ENCODE measurements at places on chromosomes 6 and 20.

DNA sequence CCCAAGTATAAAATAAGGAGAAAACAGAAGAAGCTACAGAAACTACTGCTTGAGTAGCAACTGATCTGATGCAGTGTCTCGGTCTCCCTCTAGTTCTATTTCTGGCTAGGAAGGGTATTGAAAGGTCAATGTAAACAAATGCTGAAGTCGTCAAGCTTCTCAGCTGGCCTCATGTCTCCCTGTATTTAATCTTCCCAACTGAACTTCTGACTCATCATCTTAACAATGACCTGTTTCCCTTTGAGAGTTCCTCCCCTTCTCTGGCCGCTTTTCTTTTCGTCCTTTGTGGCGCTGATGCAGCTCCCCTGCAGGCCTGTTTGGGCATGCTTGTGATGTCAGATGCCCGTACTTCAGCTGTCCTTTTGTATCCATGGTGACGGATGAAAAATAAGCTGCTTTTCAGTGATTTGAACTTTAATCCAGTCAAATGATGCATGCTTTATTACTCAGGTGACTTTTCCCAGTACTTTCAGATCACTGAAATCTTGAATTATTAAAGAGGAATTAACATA, 7.8 kb upstream of the LCA5 start:
- DNase-seq, result peak; percentile 44

DNA sequence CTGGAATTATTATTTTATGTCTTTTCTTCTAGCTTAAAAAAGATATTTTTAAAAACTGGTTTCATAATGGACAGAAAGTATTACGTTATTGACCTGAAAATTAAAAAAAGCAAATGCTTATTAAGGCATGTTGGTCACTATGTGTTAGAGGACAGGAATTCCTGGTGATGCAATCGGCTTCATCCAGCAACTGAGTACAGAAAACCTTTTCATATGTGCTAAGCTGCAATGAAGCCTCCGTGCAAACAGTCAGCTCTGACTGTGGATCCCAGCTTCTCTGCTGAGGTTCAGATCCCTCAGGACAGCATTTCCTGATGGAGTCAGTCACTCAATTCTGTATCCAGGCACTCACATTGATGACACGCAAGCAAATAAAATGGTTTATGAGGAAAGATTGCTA, 22.7 kb upstream of the BMP2 start:
- no peak for DNase-seq

GRCh38 chr20:4068708-4069107, 53.4 kb upstream of the RNF24 start:
- DNase-seq, result no peak

DNA sequence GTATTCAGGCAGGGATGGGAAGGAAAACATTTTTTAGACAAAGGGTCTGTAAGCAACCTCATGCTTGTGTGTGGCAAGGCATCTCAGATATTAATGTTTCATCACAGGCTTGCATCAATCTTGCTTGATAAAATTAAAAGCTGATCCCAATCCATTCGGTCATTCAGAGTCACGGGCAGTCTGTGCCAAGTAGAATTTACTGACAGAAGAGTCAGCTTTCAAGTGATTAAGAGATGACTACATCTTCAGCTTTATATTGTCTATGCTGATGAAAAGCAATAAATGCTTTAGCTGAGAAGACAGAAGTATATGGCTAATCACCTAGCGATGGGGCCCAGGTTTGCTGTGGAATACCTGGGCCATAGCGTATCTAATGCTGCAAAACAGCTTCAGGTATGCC, 3.5 kb downstream of the PLEKHG1 start:
- no peak for DNase-seq

DNA sequence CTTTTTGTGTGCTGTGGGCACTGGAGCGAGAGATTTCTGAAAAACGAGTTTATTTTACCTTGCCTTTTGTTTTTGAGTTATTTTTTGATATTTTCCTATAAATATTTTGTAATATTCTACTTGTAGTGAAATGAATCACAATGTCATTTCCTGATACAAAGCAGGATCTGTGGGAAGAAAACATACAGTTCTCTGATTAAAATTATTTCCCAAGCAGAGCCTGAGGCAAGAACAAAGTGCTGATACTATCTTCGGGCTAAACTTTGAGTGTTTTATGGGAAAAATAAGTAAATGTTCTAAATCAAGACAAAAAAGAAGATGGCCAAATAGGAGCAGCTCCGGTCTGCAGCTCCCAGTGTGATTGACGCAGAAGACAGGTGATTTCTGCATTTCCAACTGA, 33.7 kb upstream of the ELOVL5 start:
- no peak for DNase-seq

GRCh38 chr6:35596448-35597442, 84.0 kb upstream of the TULP1 start:
- DNase-seq, result no peak

- no peak for DNase-seq
Measured at GRCh38 chr6:155954149-155954548, 498.5 kb upstream of the NOX3 start.

- DNase-seq, result no peak
Measured at GRCh38 chr20:46253391-46253790, 54.9 kb downstream of the CDH22 start.

- DNase-seq, result no peak
Measured at GRCh38 chr6:166076625-166077024, 91.0 kb downstream of the TBXT start.

GRCh38 chr6:36875250-36875633, 639 bp upstream of the PPIL1 start:
- no peak for DNase-seq

DNA sequence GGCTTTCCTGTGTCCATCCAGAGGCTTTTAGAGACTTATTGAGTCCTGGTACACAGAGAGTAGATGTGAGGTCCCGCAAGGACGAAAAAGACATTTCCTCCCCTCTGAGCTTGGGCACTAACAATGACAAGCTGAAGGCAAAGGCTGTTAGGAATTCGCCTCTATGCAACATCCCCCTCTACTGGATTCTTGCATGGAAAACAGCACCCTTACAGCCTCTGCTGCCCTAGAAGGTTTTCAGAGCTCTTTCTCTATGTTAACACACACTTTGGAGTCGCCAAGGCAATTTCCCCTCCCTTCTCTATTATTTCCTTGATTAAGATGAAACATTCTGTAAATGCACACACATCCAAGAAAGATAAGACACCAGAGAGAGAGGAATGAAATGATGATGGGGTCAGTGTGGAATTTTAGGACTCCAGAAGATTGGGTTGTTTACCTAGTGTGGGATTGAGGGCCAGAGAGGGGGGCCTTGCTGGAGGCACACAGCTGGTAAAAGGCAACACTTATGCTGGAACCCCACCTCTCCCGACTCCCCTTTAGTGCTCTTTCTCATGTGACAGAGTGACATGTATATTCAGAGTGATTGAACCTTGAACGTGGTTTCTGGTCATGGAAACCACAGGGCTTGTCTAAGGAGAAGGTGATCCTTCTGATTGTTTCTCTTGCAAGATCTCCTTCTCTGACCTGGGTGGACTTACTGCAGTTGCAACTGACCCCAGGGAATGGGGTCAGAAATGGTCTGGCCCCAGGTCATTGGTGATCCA, 300.7 kb downstream of the CLIC5 start:
- DNase-seq, result no peak

DNA sequence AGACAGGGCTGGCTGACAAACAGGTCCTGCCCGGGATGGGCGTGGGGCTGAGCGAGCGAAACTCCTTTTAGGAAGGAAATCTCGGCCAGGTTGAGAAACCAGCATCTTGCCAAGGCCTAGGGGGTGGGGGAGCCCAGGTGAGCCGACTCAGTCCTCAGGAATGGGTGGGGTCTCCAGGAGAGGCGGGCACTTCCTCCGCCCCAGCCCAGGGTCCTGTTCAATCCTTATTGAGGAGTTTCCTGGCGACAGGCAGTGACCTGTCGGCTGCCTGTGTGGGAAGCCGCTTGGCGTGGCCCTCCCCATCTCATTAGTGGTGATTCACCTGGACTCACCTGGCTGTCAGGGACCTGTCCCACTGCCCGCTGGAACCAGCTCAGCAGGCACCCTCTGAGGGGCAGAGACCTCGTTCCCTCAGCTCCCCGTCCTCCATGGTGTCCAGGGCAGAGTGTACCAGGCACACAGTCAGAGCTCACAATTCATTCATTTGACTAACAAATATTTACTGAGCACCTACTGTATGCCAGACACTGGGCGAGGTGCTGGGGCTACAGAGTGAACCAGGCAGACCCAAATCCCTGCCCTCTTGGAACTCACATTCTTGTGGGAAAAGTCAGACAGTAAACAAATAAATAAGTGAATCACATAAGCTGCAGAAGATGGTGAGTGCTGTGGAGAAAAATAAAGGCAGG, 51.1 kb downstream of the FGD2 start:
- DNase-seq, result no peak

GRCh38 chr20:34843421-34843820, 18.0 kb upstream of the NCOA6 start:
- no peak for DNase-seq

DNA sequence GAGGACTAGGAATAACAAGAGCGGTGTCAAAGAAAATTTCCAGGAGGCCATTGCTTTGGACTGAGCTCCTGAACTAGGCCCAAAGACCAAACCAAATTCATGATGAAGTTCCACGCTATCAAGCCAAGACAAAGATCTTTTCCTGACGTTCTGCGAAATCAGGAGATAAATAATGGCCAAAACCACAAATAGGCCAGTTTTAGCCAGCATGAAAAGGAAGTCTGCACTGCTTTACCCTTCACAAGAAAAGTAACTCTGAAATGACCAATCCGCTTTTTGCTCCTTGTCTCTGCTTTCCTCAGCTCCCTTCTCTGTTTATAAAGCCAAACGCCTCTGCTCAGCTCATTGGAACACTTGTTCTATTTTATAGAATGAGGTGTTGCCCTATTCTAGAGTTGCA, 6.7 kb downstream of the NCOA5 start:
- no peak for DNase-seq

DNA sequence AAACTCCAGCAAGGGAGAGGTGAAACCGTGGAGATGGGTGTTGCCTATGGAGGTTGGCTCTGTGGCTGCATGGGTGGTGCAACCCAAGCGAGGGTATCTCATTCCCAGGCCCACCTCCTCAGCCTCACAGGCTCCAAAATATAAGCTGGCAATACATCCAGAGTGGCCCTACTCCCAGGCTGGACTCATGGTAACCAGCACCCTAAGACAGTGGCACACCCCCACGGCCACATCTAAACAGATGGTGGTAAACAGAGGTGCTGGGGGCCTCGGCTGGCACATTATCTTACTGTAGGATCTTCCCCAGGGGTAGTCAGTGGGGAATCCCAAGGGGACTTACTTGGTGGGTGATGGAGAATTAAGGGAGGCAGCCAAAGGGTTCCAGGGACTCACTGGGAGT, 33.7 kb upstream of the CCND3 start:
- DNase-seq, result no peak

DNA sequence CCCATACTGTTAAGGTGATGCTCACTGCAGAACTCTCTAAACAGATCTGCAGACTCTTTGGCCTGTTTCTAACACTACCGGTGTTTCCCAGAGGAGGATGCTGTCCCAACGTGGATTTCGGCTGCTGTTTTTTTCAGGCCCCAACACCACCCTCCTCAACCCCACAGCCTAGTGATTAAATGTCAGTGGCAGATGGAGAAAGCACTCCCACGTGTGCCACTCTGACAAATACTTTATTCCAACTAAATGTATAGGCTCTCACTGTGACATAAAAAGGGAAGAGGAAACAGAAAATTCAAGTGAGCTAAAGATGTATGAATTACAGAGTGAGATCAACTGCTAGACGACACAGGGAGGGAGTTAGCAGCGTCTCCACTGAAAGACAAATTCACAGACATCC, 3.6 kb downstream of the TBC1D20 start:
- no peak for DNase-seq

DNA sequence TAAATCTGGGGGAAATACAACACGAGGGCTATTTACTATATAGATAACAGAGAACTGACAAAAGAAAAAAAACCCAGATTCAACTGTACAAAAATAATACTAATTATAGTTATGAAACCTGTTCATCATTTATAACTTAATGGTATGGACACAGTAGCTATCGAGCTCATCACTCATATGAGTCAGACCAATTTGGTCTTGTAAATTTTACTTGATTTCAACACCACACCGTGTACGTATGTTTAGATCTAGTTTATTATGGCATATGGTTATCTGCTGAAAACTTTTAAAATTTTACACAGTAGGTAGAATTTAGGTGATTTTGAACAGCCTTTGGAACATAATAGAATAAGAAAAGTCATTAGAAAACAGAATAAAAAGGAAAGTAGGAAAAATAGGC, 5.5 kb downstream of the MYLK4 start:
- no peak for DNase-seq

GRCh38 chr6:105995391-105995865, 90.7 kb upstream of the PRDM1 start:
- DNase-seq, result no peak

GRCh38 chr6:161215876-161216615, 57.8 kb downstream of the AGPAT4 start:
- DNase-seq, result no peak

- DNase-seq, result peak; percentile 43
Measured at GRCh38 chr6:11092668-11093375, 812 bp upstream of the SMIM13 start.

- no peak for DNase-seq
Measured at GRCh38 chr6:134735461-134735860, 214.4 kb downstream of the ALDH8A1 start.

DNA sequence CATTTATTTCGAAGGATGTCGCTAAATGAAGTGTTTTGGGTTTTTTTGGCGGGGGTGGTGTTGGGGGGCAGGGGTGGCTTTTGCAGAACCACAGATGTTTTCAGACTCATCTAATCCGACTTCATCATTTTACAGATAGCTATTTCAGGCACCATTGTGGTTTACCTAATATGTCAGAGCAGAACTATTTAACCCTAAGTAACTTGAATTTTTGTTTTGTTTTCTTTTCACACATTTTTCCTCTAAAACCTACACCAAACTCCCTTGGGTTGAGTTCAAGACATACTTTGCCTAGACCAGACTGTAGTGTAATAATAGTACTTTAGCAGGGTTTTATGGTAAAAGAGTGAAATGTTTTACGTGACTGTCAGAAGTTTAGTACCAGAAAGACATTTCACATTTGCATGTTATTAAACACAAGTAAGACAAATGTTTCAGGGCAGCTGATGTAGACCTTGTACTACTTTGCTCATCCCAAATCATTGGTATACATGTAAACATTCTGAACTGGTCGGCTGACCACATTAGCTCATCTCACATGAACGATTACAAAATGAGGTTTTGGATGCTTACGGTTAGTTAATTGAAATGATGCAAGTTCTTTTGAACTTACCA, 37.7 kb downstream of the MAP3K4 start:
- peak; percentile 15 for DNase-seq

Measured in GM18507 (cell line).